Progenitor cell of endocrine pancreas (in vitro differentiated cells): ENCODE measurements at places on chromosomes 6 and 20.

DNA sequence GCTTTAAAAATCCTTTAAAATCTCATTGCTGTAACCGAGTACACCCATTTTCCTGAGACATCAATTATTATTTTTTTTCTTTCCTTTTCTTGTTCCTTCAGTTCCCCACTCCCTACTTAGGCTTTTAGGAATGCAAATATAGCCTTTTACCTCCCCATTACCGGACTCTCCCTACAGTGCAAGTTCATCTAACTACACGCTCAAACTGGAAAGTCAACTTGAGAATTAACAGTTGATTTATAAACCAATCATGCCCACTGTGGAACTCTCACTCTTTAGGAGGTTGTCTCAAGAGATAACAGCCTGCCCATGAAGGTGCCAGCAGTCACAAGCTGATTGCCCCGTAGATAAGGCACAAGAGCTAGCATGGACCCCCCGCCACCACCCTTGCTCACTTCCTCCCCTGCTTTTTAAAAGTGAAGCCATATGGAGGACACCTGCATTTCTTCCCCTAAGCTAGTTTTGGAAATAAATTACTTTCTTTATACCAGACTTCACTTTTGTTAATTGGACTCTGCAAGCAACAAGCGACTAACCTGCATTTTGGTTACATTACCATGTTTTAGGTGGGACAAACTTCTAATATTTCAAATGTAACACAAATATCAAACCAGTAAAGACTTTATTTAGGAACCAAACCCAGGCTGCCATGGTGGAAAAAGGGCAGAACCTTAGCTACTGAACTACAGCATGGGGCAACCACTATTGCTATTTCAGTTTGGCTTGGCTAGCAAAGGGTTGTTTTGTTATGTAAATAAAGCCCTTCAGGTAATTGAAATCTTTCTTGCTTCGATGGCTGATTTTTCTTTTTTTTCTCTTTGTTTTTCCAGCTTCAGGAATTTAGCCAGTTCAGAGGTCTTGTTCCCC is 34.9 kb downstream of the UBD start:
- H3K27me3 ChIP-seq, result peaks cover 2% of the 10 kb centered on the region
- DNase-seq, result peak; percentile 2
- H3K27ac ChIP-seq, result no peak overlapping the region
- peaks cover 2% of the 10 kb centered on the region for H3K4me1 ChIP-seq
- no peaks in the 10 kb centered on the region for H3K36me3 ChIP-seq

DNA sequence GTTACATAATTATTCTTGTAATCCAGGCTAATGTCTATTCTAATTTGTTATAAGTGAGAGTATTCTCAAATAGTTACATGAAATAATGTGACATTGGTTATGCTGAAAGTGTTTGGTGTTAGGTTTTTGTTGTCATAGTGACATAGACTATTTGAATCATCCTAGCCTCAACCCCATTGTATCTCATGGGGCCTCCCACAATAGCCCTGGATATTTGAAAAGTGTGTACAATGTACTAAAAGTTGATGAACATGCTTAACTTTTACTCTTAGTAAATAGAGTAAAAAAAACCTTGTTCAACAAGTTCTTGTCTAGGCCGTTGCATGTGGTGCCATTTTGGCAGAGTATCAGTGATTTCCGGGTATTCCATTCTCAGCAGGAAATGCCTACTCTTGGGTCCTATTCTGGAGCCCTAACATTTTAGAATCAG is 83.0 kb downstream of the RTN4IP1 start:
- H3K27me3 ChIP-seq, result no peaks in the 10 kb centered on the region
- DNase-seq, result no peak
- H3K36me3 ChIP-seq, result peaks cover 3% of the 10 kb centered on the region
- H3K4me3 ChIP-seq, result no peak overlapping the region

DNA sequence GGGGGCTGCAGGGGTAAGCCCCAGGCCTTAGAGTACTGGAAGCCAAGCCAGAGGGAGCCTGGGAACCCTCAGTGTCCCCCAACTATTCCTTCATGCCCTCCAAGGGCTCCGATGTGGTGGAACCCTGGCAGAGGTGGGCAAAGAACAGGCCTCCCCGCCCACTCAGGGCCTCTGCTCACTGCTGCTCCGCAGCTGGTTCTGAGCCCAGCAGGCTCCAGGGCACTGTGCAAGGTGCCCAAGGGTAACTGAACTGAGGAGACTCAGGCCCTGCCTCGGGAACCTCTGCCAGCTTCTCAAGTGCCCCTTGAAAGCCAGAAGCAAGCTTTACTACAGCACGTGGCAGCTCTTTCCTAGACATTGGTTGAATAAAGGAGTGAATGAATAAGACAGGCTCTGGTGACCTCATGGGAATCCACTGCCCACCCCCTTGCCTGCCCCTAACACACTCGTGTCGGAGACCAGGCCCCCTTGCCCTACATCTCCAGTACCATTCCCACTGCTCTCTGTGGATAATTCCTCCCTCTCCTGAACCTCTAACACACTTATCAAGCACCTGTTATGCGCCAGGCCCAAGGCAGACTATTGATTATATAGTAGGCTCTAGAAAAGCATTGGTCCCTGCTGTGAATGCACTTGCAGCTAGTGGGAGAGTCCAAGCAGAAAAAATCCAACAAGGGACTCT is 55.0 kb downstream of the TOX2 start:
- no peaks in the 10 kb centered on the region for H3K36me3 ChIP-seq
- no peaks in the 10 kb centered on the region for H3K4me1 ChIP-seq
- H3K27ac ChIP-seq, result no peak overlapping the region
- no peak for DNase-seq

DNA sequence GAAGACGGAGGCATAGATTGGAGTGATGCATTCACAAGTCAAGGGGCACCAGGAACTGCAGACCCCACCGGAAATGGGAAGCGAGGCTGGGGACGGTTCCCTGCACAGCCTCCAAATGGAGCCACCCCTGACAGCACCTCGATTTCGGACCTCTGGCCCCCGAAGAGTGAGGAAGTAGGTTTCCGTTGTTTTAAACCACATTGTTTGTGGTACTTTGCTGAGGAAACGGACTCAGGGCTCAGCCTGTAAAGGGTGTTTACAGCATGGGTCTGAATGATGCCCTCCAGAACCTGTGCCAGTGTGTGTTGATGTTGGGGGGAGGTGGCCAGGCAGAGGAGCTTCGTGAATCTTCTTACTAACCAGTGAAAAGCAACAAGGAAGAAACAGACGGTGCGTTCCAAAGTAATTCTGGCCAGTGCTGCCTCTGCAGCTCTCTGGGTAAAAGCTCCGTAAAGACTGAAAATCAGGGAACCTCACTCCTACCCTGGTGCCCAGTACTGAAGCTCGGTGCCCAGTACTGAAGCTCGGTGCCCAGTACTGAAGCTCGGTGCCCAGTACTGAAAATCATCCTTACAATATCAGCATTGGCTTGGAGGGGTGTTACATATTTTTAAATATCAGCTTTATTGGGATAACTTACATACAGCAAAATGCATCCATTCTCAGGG is 30.1 kb upstream of the CCR6 start:
- peaks cover 7% of the 10 kb centered on the region for H3K4me1 ChIP-seq
- peaks cover 11% of the 10 kb centered on the region for H3K27me3 ChIP-seq
- DNase-seq, result no peak
- no peak overlapping the region for H3K4me3 ChIP-seq
- no peak overlapping the region for H3K27ac ChIP-seq

DNA sequence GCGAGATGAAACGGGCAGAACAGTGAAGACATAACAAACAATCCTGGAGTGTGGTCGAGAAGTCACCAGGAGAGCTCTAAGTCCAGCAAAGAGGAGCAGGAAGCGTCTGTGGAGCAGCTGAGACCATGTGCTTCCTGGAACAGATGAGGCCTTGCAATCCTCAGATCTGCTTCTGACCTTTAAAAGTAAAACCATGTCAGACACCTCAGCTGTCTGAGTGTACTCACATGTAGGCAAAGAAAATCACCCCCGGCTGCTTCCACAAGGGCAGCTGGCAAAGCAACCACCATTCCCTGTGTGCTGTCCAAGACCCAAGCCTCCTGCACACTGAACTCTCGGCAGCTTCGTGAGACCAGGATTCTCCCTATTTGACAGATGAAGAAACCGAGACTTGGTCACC is 76.6 kb downstream of the EDN3 start:
- no peak for DNase-seq
- H3K27ac ChIP-seq, result no peak overlapping the region
- H3K36me3 ChIP-seq, result no peaks in the 10 kb centered on the region
- H3K4me1 ChIP-seq, result peaks cover 3% of the 10 kb centered on the region
- H3K27me3 ChIP-seq, result peaks cover 65% of the 10 kb centered on the region

- no peak overlapping the region for H3K4me3 ChIP-seq
- H3K36me3 ChIP-seq, result no peaks in the 10 kb centered on the region
- H3K4me1 ChIP-seq, result peaks cover 26% of the 10 kb centered on the region
Measured at GRCh38 chr6:6889601-6890000, 218.2 kb upstream of the RREB1 start.

DNA sequence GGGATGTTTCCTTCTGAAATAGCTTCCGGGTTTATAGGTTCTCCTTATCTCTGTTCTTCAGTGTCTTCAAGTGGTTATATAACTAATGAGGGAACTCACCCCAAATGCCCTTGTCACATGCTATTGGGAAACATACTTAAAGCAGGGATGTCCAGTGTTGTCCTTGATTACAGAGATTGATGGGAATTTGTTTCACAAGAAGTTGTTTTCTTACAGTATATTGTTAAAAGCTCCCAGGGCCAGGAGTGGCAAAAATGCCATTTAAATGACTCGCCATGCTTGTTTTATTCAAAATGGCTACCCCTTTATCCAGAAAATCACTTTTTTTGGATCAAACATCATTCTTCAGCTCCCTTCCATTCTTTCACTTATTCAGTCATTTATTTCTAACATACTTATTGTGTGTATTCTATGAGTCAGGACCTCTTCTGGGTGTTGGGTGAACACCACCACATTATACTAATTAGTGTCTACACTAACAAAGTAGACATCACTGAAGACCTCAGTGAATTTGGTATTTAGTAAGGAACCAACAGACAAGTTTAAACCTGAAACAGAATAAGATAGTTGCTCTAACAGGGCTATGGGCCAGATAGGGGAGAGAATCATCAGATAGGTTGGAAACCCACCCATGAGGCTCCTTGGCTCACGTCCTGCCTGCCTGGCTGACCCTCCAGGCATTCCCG is 791.1 kb downstream of the MAFB start:
- H3K27ac ChIP-seq, result no peak overlapping the region
- no peaks in the 10 kb centered on the region for H3K27me3 ChIP-seq
- peaks cover 2% of the 10 kb centered on the region for H3K4me1 ChIP-seq
- no peaks in the 10 kb centered on the region for H3K36me3 ChIP-seq
- DNase-seq, result no peak
- no peak overlapping the region for H3K4me3 ChIP-seq

GRCh38 chr6:136607204-136607931 is 57.1 kb upstream of the MAP7 start:
- no peak overlapping the region for H3K27ac ChIP-seq
- no peak for DNase-seq
- no peak overlapping the region for H3K4me3 ChIP-seq

DNA sequence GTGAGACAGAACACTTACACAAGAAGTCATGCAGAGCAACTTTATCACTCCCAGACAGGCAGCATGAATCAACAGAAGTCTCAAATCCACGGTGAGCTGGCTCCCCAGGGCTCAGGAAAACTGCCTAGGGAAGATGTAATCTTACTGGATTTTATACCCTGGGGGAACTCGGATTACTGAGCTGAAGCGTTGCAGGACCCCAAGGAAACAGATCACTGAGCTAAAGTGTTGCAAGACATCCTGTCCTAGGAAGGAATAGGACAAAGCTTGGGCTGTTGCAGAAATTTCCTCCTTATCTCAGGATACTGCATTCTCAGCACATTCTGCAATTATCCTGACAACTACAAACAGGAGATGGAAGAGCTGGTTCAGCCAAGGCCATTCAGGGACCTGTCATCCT is 224.8 kb downstream of the TFAP2A start:
- DNase-seq, result no peak
- peaks cover 8% of the 10 kb centered on the region for H3K27me3 ChIP-seq
- H3K27ac ChIP-seq, result no peak overlapping the region
- H3K36me3 ChIP-seq, result no peaks in the 10 kb centered on the region
- peaks cover 3% of the 10 kb centered on the region for H3K4me1 ChIP-seq
- H3K4me3 ChIP-seq, result no peak overlapping the region

DNA sequence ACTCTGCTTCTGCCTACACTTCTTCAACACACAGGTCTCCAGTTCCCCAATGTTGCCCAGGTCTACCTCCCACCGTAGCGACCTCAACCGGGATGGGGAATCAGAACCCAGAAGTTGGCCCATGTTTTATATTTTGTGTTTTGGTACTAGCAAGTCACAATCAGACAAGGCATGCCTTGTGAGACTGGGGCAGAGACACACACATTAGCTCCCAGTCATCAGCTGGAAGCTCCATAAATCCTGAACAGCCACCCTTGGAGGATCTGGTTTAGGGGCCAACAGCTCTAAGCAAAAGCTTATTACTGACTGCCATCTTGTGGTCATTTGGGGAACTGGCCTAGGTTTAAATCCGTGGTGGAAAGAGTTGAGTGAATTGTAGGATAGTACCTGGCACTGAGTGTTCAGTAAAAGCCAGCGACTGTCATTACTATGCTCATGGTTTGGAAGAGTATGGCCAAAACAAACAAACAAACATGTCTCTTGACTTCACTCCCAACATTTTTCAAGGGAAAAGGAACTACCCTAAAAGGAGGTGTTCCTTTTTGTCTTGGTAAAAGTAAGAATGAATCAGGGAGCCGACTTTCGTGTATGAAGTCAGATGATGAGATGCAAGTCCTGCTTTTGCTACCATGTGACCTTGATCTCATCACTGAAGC is 40.5 kb downstream of the PIM1 start:
- no peaks in the 10 kb centered on the region for H3K4me1 ChIP-seq
- DNase-seq, result peak; percentile 67
- H3K4me3 ChIP-seq, result no peak overlapping the region

- no peak overlapping the region for H3K4me3 ChIP-seq
- no peak overlapping the region for H3K27ac ChIP-seq
- H3K4me1 ChIP-seq, result no peaks in the 10 kb centered on the region
Measured at GRCh38 chr20:39571171-39571570, 609.0 kb downstream of the DHX35 start.

DNA sequence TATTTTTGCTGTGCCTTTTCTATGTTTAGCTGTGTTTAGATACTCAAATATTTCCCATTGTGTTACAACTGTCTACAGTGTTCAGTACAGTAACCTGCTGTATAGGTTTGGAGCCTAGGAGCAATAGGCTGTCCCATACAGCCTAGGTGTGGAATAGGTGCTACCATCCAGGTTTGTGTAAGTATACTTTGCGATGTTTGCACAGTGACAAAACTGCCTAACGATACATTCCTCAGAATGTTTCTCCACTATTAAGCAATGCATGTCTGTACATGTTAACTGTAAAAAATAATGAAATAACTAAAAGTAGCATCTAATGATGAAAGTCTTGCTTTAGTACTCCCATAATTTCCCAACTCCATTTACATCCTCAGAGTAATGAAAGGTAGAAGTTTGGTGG is 46.0 kb downstream of the SERAC1 start:
- H3K4me1 ChIP-seq, result peaks cover 4% of the 10 kb centered on the region
- H3K36me3 ChIP-seq, result peaks cover 26% of the 10 kb centered on the region
- no peaks in the 10 kb centered on the region for H3K27me3 ChIP-seq
- H3K27ac ChIP-seq, result no peak overlapping the region
- no peak for DNase-seq
- H3K4me3 ChIP-seq, result no peak overlapping the region
